ENCODE measurements at places on chromosomes 13 and 19.

DNA sequence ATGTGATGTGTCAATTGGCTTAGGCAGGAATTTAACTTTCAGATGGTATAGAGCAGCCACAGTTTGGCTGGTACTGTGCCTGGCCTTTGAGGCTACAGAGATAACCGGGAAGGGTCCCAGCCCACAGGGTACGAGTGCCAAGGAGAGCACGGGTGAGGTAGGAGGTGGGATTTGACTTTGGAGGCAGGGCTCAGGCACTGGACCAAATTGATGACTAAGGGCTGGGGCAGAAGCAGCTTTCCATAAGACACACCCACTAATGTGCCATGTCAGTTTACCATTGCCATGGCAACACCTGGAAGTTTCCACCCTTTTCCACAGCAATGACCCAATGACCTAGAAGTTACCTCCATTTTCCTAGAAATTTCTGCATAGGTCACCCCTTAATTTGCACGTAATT, 466.2 kb downstream of the TSHZ3 start:
- no peak for DNase-seq

GRCh38 chr19:55454787-55455243, 6.6 kb downstream of the ISOC2 start:
- peak; percentile 66 for DNase-seq

- peak; percentile 96 for DNase-seq
These were observed 303.4 kb downstream of the SPRY2 start for GRCh38 chr13:80037505-80037888.

GRCh38 chr13:93476175-93476574, 249.6 kb downstream of the GPC6 start:
- peak; percentile 1 for DNase-seq

DNA sequence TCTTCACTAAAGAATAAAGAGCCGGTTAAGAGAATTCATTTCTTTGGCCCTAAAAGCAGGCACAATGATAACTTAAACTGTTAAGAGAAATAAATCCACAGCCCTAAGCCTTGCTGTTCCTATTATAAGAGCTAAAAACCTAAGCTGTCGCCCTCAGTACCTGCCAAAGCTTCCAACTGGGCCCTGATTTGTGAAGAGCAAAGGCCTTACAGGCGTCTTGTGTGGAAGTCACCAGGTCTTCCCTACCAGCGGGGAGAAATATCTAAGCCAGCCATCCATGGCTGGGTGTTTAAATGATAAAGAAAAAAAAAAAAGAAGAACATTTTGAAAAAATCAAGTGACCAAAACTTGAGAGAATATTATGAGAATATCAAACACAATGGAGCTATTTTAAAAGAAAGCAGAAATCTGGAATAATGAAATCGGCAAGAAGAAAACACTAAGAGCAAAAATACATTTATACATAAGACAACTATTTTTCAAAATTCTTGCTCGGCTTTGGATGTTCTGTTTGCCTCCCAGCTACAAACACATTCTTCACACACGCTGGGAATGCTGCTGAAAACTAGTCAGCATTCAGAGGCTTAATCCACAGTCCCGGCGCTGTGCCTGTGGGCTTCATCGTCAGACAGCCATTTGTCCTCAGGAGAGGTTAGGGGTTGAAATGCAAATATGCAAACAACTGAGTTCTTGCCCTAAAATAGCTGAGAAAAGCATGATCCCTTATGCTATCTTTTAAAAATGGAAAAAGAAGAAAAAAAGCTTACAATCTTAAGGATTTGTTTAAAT, 89.8 kb upstream of the LSM14A start:
- peak; percentile 17 for DNase-seq

GRCh38 chr19:9671655-9672054, 3.2 kb downstream of the ZNF562 start:
- no peak for DNase-seq

DNA sequence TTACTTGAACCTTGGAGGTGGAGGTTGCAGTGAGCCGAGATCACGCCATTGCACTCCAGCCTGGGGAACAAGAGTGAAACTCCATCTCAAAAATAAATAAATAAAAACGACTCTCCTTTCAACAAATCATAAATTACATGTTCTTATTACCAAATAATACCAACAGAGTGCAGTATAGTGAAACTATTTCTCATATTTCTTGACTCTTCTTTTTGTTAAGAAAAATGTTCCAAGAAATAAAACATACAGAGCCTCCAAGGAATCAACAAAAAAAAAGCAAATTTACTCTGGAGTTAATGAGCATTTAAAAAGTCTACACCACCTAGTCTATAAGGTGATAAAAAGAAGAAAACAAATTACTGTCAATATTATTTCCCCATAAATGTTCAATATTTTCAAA, 188.8 kb downstream of the KLF12 start:
- DNase-seq: no peak

- no peak for DNase-seq
These were observed 60.6 kb downstream of the COLGALT1 start for GRCh38 chr19:17615889-17616685.

DNA sequence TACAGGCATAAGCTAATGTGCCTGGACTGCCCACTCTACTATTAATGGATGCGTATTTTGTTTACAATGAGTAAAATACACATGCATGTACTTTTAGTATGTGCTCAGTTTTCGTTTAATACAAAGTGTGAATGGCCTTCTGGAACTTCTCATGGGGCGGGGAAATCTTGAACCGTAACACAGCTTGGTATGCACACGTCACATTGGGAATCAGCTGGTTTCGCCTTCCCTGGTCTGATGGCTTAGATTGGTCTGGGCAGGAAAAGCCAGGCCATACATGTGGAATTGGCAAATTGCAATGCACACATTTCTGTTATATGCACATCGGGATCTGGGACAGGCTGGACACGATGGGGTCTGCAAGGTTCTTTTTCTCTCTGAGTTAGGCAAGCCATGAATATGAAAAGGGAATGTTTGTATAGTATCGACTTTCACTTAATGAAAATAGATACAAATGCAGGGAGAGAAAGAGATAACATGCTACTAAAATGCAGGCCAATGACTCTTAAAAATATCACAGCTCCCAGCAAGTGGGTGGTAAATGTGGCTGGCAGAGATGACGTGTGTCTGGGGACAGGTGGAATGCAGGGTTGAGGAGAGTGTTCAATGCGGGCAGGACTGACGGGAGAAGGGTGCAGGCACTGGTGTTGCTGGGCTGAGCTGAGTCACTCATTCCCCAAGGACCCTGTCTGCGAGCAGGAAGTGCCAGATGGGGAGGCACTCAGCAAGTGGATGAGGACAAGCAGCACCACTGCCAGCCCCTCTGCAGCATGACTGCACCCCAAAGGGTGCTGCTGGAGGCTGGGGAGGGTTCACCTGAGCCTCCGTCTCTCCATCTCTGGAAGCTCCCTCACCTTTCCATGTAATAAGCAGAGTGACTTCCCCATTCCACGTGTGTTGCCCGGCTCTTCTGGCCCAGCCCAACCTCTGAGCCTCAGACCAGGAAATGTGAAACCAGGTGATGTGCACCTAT, 204.0 kb upstream of the GPR12 start:
- DNase-seq: peak; percentile 34

GRCh38 chr19:13764101-13764807, at the start of gene MRI1:
Gene MRI1 (plus strand): TSS chr19:13764522. CDS start chr19:13764589, 67 bp downstream.
- DNase-seq: peak; percentile 82

- no peak for DNase-seq
These were observed 155.8 kb upstream of the UBL3 start for GRCh38 chr13:30006246-30006645.

DNA sequence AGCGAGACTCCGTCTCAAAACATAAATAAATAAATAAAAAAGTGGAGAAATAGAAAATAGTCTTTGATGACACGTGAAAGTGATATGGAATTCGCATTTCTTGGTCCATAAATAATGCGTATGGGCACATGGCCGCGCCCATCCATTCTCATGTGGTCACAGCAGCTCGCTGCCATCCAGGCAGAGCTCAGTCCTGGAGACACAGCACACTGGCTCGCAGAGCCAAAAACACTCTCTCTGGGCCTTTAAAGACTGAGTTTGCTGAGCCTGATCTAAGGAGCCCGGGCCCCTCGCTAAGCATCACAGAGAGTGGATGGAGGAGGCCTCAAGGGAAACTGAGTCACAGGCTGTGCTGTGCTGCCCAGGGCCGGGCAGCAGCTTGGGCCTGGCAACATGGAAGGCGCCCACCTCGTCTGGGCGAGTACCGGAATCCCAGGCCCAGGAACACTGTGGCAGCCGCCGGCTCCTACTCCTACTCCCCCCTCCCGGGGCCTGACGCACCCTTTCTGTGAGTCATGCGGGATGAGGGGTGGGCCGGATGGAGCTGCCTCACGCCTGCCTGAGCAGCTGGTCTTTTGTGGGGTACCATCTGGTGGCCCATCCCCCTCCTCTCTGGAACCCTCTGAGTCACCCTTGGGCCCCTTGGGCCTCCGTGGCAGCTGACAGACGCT, 28.9 kb upstream of the CACTIN start:
- peak; percentile 99 for DNase-seq

- DNase-seq: peak; percentile 93
These were observed 121.0 kb downstream of the COG6 start for GRCh38 chr13:39776439-39776838.

DNA sequence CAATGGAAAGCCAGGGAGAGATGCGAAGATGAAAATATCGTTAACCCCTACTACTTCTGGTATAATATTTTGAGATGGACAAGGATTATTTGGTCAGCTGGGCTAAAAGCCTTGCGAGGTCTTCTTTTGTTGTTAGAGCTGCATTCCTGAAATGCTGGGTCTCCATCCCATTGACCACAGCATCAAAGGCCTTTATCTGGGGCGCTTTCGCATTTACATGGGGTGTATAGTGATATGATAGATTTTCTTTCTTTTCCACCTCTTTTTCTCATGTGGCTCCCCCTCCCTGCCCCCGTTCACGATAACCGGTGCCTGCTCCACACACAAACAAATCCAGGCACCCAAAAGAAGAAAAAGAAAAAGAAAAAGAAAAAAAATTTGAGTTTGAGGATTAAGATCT, 77.5 kb downstream of the ZNF536 start:
- DNase-seq: no peak

- no peak for DNase-seq
These were observed 5.4 kb downstream of the ZNF8 start for GRCh38 chr19:58284199-58284598.

DNA sequence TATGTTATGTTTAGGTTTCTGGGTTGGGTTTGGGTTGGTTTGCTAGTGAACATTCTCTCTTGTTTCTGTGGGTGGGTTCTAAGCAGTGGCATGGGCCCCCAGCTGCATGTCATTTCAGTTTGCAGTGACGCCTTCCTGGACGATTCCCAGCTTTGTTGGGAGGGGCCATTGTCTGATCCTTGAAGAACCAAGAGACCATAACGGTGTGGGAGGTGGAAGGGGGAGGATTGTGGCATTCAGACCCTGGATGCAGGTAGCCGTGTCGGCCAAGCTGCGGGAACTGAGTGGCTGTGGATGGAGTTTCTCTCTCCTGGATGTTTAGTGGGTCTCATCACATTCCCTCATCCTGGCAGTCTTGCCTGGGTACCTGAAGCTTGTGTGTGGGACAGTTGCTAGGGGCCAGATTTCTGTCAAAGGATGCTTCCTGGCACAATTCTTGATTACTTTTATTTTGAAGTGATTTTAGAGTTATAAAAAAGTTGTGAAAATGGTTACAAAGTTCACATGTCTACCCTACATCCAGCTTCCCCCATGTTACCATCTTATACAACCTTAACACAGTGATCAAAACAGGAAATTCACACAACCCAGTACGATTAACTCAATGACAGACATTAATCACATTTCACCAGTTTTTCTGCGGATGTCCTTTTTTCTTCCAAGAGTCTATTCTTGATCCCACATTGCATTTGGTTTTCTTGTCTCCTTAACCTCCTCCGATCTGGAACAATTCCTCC, 123.8 kb downstream of the SIPA1L3 start:
- no peak for DNase-seq

DNA sequence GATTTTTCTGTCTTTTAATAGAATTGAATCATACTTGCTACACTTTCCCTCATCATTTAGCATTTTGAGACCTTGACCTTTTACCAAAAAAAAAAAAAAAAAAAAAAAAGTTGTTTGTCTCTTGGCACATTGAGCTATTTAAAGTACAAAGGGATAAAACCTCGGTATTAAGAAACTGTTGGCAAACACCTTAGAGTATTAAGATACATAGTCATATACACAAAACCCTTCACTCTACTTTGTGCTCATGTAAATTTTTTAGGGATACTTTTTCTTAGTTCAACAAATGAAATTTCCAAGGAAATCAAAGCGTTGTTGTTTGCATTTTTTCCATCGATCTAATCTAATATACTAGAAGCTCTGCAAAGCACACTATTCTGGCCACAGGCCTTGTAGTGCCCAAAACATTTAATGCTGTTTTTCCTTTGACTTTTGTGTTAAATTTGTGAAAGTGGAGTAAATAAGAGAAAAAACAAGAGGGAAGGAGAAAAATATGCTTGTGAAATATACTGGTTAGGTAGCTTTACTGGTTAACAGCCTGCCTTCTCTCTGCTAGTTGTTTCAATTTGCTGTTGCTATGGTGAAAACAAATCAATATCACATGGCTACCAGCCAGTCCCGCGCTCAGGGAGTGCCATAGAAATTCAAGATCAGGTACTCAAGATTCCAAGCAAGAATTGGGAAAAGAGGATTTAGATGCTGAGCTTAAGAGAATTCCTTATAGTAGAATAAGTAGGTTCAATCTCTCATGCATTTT, 2.6 kb downstream of the MBNL2 start:
- peak; percentile 35 for DNase-seq

- peak; percentile 32 for DNase-seq
These were observed 38.1 kb downstream of the MIPEP start for GRCh38 chr13:23851106-23851505.

DNA sequence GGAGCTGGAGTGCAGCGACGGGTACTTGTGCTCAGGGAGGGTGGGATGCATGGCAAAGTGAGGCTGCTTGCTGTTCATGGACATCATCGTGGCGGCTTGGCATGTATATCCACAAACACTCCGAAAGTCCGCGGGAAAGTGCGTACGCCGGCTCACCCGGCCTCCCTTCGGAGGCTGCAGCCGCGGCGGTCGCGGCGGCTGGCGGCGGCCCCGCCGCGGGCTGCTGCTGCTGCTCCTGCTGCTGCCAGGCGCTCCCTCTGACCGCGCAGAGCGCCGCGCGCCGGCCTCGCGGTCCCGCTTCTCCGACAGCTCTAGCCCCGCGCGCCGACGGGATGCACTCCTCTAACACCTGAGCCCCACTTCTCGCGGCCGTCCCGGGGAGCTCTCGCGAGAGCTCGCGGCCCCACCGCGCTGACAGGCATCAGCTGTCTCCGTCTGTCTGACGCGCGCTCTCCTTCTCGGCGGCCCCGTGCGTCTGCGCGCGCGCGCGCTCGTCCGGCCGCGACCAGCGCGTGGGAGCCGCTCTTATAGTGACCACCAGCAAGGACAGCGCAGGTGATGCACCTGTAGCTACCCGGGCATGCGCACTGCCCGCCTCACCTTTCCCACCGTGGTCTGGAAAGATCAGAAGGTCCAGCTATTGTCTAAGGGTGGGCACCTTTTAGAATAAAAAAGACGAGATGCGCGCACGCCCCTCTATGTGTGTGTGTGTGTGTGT, at the start of gene POU4F1:
TSS of gene POU4F1 (minus strand) at position 313 of the 718 bp plus-strand sequence. CDS start at position 87, 226 bp downstream.
- no peak for DNase-seq
